Stimulated activated CD8-positive, alpha-beta memory T cell treated with anti-CD3 and anti-CD28 coated beads, Interleukin-2, amount 100 ng/mL, for 1 hour (primary cell): ENCODE measurements at places on chromosomes 5 and 9.

DNA sequence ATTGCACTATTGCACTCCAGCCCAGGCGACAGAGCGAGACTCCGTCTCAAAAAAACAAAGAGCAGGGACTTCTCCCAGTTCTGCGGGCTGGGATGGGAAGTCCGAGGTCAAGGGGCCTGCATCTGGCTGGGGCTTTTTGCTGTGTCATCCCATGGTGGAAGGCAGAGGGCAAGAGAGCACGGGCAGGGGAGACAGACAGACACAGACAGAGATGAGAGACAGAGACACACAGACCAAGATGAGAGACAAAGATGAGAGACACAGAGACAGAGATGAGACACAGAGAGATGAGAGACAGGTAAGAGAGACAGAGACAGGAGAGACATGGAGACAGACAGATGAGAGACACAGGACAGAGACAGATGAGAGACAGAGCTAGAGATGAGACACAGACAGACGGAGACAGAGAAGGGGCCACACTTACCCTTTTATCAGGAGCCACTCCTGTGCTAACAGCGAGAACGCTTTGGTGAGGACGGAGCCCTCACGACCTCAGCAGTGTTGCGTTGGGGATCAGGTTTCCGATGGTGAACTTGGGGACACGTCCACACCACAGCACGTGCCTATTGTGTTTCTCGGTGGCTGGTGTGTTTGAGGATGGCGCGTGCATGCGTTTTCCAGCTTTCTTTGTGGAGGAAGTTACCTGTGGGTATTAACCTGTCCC, 8.9 kb upstream of the TOR4A start:
- no peak for DNase-seq

DNA sequence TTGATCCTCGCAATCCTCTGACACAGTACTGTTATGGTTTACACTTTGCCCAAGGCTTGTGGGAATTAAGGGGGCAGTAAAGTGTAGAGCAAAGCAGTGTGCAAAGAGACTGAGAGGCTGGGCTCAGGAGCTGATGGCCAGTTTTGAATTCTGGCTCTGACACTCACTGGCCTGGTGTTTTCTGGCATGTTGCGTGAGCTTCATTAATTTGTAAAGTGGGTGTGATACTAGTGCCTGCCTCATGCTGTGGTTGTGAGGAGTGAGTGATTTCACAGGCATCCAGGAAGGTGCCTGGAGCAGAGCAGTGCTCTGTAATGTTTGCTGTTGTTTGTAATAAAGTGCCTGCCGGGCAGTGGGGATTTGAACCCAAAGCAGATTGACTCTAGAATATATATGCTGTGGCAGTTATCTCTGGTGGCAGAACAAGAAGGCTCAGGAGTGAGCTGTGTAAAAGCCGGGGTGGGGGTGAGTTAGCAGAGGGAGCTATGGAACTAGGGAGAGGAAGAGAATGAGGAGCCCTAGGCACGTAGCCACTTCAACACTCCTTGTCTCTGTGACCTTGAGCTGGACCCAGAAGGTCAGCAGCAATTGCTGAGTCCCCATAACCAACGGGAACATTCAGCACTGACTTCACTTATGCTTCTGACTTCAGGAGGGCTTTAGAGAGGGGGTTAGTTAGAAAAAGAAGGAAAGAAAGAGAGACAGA, 108.5 kb downstream of the DOCK2 start:
- DNase-seq = no peak

- DNase-seq = no peak
These were observed 49.5 kb upstream of the CD180 start for GRCh38 chr5:67246108-67246507.

DNA sequence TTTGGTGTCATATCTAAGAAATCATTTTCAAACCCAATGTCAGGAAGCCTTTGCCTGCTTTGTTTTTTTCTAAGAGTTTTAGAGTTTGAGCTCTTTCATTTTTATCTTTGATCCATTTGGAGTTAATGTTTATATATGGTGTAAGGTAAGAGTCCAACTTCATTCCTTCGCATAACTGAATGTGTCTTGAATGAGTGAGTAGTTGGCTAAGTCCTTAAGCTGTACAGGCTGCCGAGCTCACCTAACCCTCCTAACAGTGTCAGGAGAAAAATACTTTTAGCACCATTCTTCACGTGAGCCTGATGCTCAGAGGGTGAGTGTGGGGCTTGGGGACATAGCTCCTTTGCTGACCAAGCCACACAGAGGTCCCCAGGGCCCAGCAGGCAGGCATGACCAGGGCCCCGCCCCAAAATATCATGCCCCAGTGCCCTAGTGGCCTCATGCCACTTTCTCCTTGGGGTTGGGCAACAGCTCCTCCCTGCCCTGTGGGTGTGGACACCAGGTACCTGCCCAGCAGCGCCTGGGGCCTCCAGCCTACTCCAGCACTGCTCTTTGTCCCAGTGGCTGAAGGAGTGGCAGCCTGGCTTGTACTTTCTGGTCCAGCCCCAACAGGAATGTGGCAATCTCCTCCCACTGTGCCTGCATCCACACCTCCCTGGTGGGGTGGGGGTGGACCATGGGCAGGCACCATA, 17.2 kb downstream of the PPARGC1B start:
- no peak for DNase-seq

DNA sequence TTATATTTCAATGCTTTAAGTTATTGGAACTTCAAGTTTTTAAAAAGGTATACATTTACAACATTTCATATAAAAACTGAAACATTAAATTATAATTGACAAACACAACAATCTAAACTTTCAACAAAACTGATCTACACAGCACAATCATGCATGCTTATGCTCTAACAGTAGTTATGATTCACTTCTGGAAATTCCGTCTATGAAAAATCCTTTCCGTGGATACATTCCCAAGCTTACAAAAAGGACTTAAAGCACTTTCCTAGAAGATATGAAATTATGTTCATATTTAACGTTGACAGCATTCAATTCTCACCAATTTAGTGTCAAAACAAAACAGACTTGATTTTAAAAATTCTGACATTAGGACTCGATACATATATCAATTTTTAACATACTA, 3.7 kb downstream of the HNRNPH1 start:
- DNase-seq = no peak

DNA sequence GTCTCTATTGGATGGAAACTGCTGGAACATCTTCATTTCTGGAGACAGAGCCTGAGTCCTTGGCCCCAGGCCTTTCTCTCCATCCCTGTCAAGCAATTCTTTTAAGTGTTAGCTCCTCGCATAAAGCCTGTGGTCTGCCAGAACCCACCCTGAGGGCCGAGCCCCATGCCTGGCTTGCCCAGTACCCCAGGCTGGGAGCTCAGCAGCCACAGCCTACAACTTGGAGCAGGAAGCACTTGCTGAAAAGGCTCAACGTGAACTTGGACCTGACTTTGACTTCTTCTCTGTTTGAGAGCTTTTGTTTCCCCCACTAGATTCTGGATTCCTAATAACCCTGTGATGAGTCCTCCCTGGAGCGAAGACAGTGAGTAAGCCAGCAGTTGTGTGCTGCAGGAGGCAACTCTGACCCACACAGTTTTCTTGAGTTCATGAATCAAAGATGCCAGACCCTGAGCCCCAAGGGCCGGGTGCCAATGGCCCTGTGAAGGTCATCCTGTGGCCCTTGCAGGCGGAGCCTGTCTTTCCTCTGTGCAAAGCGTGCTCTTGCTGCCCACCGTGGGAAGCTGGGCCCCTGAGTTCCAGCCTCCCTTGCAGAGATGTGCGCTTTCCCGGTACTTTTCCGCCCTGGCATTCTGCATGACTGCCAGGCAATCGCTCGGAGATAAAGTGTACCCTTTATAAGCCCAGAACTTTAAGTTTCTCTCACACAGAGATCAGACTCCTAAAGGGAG, 64.3 kb upstream of the RUFY1 start:
- no peak for DNase-seq

DNA sequence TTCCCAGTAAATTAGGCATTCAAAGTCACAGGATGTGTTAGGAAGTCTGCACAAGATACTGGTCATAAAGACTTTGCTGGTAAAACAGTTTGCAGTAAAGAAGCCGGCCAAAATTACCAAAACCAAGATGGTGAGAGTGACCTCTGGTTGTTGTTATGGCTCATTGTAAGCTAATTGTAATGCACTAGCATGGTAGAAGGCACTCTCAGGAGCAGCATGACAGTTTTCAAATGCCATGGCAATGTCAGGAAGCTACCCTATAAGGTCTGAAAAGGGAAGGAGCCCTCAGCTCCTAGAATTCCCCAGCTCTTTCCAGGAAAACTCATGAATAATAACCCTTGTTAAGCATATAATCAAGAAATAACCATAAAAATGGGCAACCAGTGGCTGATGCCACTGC, 64.3 kb upstream of the TNC start:
- DNase-seq = no peak

GRCh38 chr5:164346785-164347630, 841.6 kb downstream of the MAT2B start:
- DNase-seq = no peak

DNA sequence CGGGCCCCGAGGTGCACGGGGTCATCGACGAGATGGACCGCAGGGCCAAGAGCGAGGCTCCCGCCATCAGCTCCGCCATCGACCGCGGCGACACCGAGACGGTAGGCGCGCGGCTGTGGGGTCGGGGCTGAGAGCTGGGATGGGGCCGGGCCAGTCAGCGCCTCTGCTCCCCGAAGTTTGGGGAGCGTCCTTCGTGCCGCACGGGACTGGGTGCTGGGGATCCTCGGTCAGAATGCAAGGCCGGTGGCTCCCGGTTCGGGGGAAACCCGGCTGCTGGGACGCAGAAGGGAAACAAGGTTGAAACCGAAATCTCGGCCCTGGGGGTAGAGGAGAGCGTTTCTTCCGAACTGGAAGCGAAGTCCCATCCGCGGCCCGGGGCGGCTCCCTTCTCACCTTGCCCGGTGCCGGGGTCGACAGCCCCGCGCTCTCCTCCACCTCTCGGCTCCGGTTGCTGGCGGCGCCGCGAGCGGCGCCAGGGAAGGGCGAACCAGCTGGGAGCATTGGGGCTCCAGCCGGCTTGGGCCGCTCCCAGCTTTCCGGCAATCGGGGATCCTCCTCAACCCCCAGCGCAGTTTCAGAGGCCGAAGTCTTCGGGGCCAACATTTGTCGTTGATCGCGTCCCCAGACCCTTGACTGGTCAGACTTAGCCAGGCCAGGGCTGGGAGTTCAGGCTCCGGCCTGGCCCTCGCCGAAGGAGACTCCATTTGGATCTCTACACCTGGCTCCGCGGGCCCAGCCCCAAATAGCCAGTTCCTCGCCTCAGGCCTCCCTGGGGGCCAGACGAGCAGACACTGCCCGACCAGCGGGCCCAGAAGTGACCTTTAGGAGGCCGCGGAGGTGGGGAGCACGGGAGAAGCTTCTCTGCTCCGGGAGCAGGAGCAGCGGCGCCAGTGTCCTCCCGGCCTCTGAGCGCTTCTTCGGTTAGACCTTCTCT, 1.1 kb downstream of the LHX2 start:
- no peak for DNase-seq

DNA sequence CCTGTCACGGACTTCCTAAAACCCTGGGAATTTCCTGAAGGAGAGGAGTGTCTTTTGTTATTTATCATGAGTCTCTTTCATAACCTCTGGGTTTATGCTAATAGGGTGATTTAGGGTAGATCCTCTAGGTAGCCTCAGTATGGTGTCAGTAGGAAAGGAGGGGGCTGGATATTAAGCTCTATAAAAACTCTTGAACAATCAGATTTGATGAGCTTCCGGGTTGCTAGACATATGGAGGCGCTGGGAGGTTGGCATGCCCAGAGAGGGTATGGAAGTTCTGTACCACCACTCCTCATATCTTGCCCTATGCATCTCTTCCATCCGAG, 15.6 kb upstream of the PTBP3 start:
- no peak for DNase-seq

GRCh38 chr9:95907794-95908193, 32.3 kb downstream of the ERCC6L2 start:
- DNase-seq = no peak

GRCh38 chr5:91366551-91366950, 16.6 kb downstream of the ARRDC3 start:
- no peak for DNase-seq

GRCh38 chr9:109251776-109252106, 69.1 kb downstream of the EPB41L4B start:
- DNase-seq = no peak

DNA sequence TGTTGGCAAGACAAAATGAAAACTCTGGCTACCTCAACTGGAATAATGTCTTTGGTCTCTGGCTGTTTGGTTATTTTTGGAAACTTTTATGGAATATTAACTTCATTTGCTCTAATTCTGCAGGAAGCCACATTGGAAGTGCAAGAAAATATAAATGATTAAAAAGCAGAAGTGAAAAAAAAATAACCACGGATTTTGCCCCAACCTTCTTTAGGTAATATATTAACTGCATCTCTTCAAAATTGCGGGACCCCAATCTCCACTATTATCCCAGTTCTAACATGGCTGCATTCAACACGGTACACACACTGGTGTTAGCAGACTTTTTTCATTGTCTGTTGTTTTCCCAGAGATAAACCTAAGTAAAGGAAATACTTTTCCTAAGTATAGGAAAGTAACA, 23.0 kb downstream of the GLIS3 start:
- no peak for DNase-seq
